ENCODE measurements at places on chromosomes 2 and 18.

DNA sequence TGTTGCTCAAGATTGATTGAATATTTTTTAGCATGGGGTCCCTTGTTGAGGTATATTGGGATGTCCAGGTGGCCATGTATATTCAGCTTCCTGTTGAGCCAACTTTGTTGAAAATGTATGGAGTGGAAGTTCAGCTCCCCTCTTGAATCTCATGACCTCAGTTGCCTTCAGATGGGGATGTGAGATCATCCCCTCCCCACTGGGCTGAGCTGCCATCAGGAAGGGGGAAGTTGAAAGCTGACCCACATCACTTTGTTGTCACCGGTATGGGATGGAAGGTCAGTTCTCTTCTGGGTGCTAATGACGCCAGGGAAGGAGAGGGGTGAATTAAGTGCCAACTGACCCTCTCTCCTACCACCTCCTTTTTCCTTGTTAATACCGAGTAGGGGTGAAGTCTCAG is 33.9 kb downstream of the ACOXL start:
- no peak for DNase-seq

- DNase-seq: no peak
Observed at GRCh38 chr2:217297096-217297495, 437.2 kb upstream of the TNP1 start.

GRCh38 chr18:43882358-43883055 is 605.2 kb upstream of the SYT4 start:
- DNase-seq: no peak

DNA sequence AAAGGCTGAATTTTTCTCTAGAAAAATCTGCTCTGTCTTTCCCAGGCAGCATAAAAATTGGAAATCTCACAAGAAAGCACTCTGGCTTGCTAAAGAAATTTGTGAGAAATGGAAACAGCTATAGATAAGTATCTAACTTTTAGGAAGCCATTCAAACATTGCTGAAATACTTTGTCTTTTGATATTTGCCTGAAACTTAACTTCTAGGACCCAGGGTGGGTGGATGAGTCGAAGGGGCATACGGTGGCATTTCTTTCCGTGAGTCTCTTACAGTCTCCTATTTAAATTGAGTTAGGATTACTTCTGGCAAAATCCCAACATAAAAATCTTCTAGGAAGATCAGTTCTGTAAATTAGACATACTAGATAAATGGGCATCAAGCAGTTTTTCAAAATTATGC is 532 bp upstream of the COL3A1 start:
- DNase-seq: no peak

- no peak for DNase-seq
Observed at GRCh38 chr2:182548031-182548950, 121.5 kb upstream of the PDE1A start.

- DNase-seq: no peak
Observed at GRCh38 chr2:169366066-169366465, 3.7 kb upstream of the LRP2 start.

- no peak for DNase-seq
Observed at GRCh38 chr2:193793914-193794313, 1599.2 kb upstream of the TMEFF2 start.

DNA sequence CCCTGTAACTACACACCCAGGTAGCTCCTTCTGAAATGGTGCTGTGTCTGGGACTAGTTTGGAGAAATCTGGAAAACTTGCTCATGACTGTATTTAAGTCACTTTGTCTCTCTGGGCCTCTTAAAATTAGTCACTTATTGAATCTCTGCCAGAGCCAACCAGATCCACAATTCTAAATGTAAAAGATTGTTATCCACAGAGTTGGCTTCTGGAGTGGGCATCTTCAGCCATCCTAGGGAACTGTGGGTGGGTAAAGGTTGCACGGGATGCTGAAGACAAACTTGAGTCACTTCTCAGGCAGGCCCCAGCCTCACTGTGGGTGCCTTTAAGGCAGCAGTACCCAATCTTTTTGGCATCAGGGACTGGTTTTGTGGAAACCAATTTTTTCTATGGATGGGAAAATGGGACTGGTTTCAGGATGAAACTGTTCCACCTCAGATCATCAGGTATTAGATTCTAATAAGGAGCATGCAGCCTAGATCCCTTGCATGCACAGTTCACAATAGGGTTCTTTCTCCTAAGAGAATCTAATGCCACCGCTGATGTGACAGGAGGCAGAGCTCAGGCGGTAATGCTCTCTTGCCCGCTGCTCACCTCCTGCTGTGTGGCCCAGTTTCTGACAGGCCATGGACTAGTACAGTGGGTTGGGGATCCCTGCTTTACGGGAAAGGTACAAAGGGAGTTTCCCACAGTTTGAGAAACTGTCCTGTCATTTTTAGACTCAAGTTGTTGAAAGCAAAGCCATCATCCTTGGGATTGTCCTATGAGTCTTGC is 98.3 kb upstream of the SPRED2 start:
- DNase-seq: no peak

GRCh38 chr2:139000131-139000785 is 220.1 kb upstream of the NXPH2 start:
- DNase-seq: no peak

DNA sequence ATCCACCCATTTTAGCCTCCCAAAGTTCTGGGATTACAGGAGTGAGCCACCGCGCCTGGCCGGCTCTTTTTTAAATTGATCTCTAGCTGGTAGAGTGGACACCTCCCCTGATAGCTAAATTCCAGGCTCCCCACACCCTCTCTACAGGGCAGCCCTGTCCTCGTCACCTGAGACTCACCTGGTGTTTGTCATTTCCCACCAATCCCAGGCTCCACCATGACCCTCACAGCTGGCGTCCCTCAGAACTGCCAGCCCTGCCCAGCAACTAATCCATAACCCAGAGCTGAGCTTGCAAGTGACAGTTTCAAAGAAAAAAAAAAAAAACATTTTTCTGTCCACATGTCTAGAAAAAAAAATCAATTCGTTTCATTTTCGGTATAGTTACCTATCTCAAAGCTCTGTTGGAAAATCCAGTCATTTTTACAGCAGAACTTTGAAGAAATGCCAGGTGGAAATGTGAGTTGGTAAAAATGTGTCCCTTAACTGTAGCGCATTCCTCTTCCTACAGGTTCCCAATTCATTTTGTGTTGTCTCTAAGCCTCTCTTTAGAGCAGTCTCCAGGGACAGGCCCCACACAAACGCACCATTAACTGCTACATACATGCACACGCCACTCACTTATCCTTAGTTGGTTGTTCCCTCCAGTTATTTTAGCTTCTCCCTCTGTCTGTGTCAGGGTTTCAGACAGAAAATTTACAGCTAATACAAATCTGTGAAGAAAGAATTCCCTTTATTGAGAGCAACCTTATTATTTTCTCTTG is 294.7 kb downstream of the FBXO15 start:
- no peak for DNase-seq

DNA sequence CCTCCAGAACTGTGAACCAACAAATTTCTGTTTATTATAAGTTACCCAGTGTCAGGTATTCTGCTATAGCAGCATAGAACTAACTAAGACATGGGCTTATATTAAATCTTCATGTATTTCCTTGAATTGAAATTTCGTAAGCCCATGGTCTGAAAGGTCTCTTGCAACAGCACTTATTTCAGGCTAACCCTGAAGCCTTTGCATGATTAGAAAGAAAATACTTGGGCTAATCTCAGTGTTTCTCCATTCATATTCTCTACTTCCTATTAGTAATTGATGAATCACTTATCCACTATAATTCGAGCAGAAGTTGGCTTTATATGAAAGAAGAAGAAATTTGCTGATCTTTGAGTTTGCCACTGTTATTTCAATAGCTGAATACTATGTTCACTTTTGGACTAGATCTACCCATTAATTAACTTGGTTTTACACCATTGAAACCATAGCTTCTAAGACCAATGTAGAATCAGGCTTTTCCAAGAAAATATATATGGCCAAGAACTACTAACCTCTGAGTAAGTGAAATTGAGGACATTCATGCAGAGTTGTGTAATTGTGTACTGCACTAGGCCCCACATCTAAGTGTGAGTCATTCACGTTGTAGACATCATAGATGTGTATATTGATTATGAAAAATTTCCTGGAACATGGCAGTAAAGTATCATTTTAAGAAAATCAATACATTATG is 731.6 kb downstream of the SOCS6 start:
- DNase-seq: no peak

- DNase-seq: no peak
Observed at GRCh38 chr2:66441581-66442320, 6.8 kb downstream of the MEIS1 start.

- DNase-seq: no peak
Observed at GRCh38 chr2:232879618-232880494, 9.8 kb downstream of the SNORC start.

- no peak for DNase-seq
Observed at GRCh38 chr18:68426731-68427315, 288.1 kb downstream of the TMX3 start.

GRCh38 chr18:33749834-33750233 is 171.8 kb downstream of the ASXL3 start:
- no peak for DNase-seq

DNA sequence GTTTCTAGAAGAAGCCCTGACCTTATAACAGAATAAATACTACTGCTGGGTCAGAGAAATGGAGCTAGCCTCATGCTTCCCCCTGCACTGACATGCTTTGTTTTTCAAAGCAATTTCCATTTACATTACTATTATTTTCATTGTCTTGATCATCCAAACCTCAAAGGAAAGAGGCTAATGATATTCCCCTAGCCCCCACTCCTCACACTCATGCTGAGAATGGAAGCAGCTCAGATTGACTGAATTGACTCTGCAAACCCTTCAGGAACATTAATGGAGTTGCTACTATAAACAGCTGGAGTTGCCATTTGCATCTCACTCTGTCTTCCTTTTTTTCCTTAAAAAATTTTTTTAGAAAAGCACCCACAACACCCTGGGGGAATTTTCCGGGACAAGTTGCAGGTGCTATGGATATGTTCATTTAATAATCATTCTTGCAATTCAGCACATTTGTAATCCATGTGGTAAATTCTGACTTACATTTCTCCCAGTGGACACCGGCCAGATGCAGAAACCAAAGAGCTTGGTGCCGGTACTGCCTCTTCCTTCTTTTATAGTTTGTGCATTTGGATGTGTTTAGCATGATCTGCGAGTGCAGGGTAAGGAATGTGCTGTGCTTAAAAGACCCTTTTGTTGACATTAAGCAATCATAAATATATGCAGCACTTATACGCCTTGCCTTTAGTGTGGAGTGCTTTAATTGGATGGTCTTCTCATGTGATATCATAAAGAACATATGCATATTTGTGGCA is 103.3 kb upstream of the OSR1 start:
- DNase-seq: no peak

DNA sequence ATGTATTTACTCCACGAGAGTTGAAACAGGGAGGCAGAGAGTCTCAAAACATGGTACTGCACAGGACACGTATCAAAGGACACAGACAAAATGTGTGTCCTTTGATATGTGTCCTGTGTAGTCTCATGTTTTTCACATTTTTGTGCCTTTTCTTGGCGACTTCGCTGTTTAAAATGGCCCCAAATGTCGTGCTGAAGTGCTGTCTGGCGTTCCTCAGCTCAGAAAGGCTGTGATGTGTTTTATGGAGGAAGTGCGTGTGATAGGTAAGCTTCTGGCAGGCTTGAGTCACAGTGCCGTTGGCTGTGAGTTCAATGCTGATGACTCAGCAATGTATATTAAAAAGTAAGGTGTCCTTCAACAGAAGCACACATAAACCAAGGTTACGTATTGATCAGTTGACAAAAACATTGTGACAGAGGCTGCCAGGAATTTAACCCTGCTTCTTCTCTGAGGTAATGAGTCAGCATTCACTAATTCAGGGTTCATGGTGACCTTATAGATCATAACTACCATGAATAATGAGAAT is 78.2 kb downstream of the DYSF start:
- no peak for DNase-seq

DNA sequence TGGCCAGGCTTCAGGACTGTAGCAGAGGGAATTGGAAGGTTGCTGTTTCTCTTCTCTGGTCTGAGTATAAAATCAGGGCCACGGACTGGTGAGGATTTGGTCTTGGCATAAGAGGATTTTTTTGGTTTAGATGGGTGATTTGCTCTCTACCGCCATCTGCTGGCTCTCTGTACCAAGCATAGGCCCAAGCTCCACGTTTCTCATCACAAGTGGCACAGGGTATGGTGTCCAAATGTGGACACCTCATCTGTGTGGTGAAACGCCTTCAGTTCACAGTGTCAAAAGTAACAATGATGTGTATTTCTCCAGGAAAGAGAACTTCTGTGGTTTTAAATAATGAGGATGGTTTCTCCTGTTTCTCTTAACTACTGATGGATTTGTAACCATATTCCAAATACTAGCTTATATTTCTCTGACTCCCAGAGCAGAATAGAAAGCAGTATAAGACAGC is 115.1 kb downstream of the EML6 start:
- no peak for DNase-seq

DNA sequence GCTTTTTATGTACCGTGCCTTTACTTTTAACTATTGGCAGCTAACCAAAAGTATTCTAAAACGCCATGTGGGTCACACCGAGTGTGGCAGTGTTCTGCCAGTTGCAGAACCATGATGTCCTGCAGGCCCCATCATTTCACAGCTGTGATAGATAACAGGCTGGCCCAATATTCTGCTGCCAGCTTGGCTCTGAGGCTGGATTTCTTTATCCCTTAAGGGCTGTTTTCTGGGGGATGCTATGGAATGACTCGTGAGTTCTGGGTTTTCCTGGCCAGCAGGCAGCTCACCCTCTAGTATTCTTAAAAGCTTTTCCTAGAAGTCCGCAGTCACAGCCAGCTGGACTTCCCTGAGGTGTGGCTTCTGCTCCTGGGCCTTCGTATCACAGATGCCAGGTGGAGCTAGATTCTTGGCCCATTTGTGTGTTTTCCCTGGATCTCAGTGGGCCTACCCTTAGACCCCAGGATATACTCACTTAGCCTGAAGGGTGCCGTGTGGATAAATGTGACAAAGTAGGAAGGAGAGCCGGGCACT is 41.0 kb downstream of the FHOD3 start:
- no peak for DNase-seq

GRCh38 chr2:37833423-37833822 is 91.7 kb upstream of the RMDN2 start:
- DNase-seq: no peak

- no peak for DNase-seq
Observed at GRCh38 chr18:56009411-56009810, 421.4 kb upstream of the TCF4 start.

DNA sequence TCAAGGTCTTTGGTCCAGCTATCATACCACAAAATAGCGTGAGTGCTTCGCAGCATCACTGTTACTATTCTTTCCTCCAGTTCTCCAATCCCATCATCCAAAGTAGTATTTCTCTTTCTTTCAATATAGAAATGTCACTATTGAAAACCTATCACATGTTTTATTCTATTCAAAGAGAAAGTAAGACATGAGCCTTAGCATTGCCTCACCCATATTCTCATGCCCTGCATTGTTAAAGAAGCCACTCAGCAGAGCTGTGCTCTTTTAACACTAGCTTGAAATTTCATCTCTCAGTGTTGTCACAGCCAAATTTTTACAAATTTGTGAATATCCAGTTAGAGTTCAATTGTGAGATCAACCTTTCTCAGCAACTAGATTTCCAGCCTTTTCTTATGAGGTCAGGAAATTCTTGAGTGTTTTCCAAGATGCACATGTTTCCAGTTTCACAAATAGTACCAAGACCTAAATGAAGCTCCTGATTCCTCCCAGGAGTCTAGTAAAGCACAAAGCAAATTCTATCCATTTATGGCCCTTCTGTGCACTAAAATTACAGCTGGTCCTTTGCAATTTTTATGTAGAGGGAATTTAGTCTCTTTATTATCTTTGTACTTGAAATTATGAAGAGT is 343.7 kb downstream of the SPAG16 start:
- no peak for DNase-seq
